ENCODE measurements at places on chromosomes 6 and 20.
A peak's percentile ranks its signal among the peaks of the same experiment; 100 is the strongest.

DNA sequence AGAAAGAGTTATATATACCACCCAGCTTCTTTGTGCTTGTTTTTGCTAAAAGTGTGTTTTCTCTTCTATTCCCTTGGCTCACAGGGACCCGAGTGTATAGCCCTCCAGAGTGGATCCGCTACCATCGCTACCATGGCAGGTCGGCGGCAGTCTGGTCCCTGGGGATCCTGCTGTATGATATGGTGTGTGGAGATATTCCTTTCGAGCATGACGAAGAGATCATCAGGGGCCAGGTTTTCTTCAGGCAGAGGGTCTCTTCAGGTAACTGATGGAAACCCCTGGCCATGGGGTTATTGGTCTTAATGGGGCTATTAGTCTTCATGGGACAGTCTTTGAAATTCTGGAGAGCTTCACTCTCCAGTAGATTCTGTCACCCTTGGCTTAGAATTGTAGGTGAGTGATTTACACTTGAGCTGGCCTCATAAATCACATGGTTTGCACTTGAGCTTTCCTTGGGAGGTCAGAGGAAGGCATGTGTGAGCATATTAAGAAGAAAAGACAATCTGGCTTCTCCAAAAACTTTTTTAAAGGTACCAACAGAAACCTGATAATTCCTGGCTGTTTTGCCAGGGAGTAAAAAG lies 3.0 kb downstream of the PIM1 start:
- no peak for DNase-seq

DNA sequence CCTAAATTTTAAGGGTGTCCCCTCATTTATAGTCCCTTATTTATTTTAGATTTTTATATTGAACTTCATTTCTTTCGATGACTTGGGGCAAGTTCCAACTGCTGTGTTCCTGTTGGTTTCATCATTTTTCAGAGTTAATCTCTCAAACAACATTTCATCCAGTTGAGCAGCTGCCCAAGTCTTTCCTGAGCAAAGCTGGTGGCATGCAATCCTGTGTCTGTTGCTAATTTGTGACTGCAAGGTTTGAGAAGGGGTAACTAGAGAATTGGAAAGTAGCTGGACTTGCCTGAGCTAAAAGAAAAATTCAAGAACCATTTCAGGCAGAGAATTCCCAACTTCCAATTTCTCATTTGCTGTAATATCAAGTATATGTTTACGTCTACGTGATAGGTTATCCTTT lies 881.5 kb upstream of the SLC35B3 start:
- peak; percentile 11 for DNase-seq

DNA sequence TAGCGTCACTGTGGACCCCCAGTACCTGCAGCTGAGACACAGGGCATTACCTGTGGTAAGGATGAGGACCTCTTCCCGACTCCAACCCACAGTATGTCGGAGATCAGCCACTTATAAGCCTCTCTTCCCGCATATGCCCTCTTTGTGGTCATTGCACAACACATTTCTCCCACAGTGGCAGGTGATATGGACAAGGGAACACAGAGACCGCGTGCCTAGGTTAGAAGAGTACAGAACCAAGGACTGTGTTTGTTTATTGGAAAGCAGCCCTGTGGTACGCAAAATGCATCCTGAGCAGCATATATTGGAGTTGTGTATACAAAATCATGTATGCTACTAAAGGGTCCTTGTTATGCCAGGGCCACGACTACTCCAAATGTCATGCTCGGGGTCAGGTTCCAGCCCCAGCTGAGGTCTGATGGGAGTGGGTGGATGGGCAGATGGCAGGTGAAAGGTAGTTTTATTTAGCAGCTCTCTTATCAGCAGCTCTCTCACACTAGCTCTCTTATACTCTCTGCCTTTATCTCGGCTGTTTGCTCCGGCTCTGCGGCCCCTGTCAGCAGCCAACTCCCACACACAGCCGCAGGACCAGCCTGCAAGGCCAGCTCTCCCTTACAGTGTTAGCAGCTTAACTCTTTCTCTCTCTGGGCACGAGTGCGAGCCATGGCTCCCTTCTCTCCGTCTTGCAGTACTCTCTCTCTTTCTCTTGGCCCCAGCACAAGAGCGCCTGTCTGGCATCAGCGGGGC lies 569.0 kb downstream of the KIF16B start:
- no peak for DNase-seq

DNA sequence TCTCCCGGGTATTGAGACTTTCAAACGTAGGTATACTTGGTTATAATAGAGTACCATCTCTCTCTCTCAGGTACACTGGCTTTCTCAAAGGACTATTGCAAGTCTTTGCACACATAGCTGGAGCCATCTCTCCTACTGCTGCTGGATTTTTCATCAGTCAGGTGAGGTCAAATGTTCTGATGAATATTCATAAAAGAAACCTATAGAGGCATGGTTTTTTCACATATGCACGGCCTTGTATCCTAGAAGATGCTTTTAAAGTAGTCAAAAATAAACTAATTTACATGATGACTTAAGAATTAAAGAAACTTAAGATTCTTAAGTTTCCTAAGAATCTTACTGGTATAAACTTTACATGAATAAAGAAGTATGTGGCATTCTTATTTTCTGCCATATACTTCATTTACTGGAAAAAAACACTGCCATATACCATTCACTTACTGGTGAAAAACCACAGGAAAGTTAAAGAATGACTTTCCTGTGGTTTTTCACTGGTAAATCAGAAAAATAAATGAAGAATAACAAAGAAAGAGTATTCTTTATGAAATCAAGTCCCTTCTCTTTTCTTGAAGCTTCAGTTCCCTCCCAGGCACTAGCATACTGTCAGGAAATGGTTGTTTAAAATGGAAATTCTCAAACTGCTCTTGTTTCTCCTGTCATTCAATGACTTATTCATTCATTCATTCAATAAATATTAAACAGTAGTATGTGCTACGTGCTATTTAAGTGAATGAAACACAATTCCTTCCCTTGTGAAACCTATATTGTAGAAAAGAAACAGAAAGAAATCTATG lies 23.5 kb downstream of the SLC17A4 start:
- no peak for DNase-seq

DNA sequence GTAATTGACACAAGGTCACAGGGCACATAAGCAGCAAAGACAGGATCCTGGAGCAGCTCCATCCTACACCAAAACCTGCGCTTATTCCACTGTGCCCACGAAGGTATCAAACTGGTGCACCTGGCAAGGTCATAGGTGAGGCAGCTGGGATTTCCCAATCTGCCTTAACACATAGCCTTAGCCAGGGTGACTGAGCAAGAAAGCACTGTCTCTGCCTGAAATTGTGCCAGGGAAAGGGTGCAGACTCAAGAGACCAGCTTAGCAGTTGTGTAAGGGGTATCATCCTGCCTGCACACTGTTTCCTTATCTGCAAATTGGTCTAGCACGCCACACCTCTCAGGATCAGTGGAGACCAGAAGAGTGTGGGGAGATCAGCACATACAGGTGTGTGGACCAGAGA lies 82.8 kb downstream of the MAFB start:
- no peak for DNase-seq

GRCh38 chr6:107796156-107796555 lies 28.0 kb downstream of the SCML4 start:
- DNase-seq = no peak
